Gastroesophageal sphincter (tissue), 4 donors: ENCODE measurements at places on chromosomes 1 and 21. TPM values are rescaled to one million over a fixed set of nuclear protein-coding genes. Genes with fewer than 3 reads are reported as not detected.

DNA sequence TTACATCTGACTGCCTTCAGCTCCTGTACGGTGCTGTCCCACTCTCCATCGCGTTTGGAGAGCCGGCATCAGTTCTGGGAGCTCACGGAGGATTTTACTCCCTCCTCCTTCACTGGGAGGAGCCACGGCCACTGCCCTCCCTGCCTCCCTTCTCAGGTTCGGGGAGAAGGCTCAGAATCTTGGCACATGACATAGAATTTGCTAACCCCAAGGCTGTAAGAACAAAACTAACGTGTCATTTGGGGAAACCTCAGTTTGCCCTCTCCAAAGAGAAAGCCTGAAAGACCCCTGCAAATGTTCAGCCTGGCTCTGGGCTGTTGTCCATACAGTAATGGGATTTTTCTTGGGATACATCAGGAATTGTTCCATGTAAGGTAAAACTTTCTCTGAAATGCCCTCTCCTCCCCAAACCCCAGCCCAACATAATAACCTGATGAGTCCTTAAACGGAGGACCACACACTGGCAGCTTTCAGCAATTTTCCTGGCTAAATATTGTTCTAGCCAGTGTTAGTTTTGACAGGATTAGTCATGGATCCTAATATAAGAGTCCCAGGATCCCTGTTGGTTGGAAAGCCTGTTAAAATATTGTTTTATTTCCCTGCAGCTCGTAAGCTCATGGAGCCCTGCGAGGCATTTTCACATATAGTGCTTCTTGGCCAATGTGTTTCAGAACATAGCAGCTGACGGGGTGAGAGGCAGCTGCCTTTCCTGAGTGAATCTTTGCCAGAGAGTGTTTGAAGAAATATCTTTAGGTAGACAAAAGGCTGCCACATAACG lies 98.8 kb downstream of the RHOU start:
- ATAC-seq = no peak

- ATAC-seq = no peak
Observed at GRCh38 chr1:200893411-200893901, 1.2 kb upstream of the INAVA start.

- ATAC-seq = no peak
Observed at GRCh38 chr1:161885759-161886158, 119.6 kb downstream of the ATF6 start.

GRCh38 chr1:21337454-21337927 lies 47.2 kb upstream of the ECE1 start:
- ATAC-seq = no peak

- no peak for ATAC-seq
Observed at GRCh38 chr1:982765-983436, 1.0 kb upstream of the PERM1 start.

GRCh38 chr1:202355944-202356553 lies 7.5 kb downstream of the PPP1R12B start:
- ATAC-seq = no peak

GRCh38 chr1:29310616-29311180 lies 74.4 kb downstream of the PTPRU start:
- ATAC-seq = no peak

- no peak for ATAC-seq
Observed at GRCh38 chr1:15962176-15962575, 13.7 kb downstream of the ZBTB17 start.

- ATAC-seq = no peak
Observed at GRCh38 chr1:22089787-22090186, 37.3 kb downstream of the CDC42 start.

- ATAC-seq = no peak
Observed at GRCh38 chr1:67514786-67515185, 84.6 kb upstream of the SERBP1 start.

DNA sequence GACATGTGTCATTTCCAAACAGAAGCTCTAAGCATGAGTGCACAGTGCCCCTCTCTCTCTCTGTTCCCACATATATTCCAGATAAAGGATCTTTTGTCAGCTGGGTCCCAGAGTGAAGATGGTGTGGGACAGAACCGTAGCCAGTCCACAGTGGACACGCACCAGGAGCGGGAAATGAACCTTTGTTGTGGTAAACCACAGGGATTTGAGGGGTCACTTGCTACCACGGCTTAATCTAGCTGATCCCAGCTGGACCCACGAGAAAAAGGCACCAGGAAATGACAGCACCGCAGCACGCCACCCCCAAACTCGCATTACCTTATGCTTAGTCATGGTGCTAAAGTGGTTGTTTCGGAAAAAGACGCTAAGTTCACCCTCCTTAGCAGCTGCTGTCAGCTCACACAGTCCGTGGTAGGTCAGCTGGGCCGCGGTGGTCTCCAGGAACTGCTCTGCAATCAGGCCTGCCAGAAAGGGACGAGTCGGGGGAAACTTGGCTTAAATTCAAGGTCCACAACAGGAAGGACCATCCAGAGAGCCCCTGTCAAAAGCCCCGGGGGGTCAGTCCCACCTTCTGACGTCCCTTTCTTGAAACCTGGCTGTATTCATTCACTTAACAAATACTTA lies 7.5 kb downstream of the MINDY1 start:
- ATAC-seq = no peak

DNA sequence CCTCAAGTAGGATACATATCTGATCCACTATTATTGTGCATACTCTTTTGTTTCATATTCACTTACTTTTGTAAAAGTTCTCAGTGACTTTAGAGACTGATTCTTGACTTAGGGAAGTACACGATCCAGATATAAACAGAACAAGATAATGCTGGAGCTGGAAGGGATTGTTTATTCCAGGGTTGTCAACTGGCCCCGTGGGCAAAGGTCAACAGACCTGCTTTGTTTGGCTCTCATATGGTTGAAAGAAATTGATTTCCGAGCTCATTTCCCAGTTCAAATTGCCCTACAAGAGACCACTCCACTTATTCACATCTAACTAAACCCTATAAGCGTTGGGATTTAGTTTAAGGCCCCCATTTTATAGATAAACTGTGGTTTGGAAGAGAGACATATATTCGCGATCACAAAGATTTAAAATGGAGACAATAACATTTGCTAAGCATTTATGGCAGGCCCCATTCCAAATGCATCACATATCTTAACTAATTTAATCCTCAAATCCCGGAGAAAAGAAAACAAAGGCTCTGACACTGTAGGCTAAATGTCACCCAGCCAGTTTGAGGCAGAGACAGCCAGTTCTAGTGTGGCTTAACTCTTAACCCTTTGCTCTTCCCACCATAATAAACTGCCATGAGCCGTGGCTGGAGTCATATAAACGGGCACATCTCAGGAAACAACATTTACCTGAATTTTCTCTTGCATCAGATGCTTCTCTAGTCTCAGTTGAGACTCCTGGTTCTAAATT lies 20.6 kb downstream of the REG4 start:
- ATAC-seq = no peak

DNA sequence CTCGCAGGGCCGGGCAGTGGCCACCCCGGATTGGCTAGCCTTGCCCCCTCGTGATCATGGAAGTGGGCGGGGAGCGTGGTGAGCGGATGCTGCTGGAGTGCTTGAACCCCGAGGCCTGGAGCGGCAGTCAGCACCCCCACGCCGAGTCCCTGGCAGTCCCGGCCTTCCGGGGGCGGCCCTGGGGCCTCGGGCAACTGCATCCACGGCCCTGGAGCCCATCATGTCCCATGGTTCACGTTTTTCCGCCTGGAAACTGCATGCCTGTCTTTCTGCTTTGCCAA lies 45.6 kb downstream of the CDC7 start:
- no peak for ATAC-seq

DNA sequence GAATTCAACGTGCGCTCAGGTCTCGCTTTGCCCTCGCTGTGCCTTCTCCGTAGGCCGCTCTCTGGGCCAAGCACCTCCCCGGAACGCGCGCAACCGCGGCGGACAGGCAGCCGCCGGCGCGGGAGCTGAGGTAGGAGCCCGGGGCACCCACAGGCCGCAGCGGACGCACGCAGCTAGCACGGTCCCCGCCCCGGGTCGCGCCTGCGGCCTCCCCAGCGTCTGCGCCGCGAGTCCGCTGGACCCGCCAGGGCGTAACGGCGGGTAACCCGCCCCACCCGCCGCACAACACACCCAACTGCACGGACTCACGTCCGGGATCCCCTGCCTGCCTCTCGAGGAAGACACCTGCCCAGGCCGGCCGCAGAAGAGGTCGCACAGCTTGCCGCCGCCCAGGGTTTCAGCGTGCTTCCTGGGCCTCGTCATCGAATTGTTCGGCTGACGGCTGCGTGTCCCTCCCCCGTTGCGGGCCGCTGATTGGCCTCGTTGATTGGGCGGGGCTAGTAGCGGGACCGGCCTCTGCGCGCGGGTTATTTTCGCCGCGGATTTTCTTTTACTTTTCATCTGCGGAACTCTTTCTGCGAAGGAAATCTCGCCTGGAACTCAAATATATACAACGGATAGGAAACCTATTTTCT lies at the start of gene CLCC1:
CLCC1 (minus strand) TSS at position 433 of the 635 bp plus-strand sequence. CDS start 13,047 bp downstream, outside the sequence.
- ATAC-seq = peak; percentile 99

- ATAC-seq = no peak
Observed at GRCh38 chr1:53553734-53554509, 94.7 kb downstream of the DMRTB1 start.

DNA sequence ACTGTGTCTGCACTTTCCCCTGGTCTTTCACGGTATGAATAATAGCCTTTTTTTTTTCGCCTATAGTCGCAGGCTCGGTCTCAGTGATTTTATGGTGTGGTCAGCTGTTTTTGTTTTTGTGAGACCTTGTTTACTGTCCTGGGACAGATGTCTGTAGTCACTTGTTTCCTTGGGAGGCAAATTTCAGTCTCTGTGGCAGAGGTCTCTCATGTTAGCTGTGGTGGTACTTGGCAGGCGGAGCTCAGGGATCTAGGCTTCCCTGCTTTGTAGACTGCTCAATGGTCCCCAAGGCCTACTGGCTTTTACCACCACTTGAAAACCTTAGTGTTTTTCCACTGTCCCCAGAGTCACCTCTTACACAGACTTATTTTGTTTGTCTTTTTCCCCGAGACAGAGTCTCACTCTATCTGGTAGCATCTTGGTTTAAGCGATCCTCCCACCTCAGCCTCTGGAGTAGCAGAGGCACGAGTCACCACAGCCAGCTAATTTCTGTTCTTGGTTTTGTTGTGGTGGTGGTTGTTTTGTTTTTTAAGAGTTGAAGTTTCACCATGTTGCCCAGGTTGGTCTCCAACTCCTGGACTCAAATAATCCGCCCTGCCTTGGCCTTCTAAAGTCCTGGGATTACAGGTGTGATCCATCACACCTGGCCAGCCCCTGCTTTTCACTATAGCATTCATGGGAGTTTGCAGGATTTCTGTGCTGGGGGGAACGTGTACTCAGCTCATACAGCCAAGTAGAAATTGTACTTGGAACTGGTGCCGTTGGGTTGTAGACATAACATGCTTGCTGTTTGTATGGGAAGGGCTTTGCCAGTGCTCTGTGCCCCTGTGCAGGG lies 10.3 kb downstream of the RNU1-2 start:
- no peak for ATAC-seq

GRCh38 chr1:28010969-28011368 lies 51.2 kb downstream of the XKR8 start:
- ATAC-seq = no peak

- no peak for ATAC-seq
Observed at GRCh38 chr1:183808296-183809027, 3.5 kb downstream of the RGL1 start.

DNA sequence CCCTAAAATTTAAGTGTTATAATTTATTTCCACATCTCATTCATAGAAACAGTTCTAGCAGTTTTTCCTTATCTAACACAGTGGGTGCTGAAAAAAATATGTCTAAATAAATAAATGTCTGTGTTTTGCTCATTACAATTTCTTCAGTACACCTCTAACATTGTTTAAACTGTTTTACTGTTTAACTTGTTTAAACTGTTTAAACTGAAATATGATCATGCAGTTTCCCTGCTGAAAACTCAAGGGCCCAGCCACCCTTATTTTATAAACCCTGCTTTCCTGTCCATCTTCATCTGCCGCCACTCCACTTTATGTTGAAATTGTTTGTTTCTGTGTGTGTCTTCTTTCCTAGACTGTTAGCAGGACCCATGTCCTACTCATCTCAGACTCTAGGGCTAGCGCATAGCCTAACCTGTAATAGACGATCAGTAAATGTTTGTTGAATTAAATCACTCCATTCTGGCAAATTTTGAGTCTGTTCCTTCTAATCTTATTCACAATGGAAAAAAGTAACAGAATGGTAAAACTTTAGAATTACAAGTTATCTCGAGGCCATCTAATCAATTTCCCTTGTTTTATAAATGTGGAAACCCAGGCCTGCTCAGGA lies 9.4 kb upstream of the PIK3C2B start:
- no peak for ATAC-seq

DNA sequence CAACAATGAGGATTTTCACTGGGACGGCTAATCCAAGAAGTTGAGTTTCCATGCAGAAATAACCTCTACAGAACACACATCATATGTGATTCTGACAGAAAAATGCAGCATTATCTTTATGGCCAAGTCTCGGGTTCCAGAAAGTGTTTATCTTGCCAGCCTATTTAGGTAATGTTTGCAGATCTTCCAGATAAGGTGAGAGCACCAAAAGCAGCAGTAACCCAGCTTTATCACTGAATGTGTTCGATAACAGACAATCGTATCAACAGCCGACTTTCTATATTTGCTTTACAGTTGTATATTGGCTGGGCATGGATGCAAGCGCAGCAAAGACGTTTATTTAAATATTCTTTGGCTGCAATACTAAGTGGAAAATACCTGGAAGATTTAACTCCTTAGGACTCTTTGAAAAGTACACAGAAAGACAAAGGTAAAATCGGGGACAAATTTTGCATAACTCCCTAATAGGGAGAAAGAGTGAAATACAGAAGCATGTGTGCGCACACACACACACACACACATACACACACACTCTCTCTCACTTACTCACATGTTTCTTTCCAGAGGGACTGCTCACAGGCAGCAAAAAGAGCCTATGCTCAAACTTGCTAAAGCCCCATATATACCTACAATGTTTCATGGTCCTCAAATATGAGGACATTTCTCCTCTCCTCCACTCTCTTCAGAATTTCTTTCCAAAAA lies 3.0 kb upstream of the CTSK start:
- ATAC-seq = no peak

GRCh38 chr1:25430967-25431881 lies 527 bp downstream of the MACO1 start:
- peak; percentile 10 for ATAC-seq

The C1orf53 gene
- not detected for total RNA-seq

The CLDN17 gene
- total RNA-seq = not detected

The SARS1 gene
- total RNA-seq = 154 TPM

The LRRC38 gene
- 0.23 TPM for total RNA-seq

The TNNT2 gene
- 0.94 TPM for total RNA-seq

The ADAM30 gene
- not detected for total RNA-seq
